ENCODE measurements at places on chromosomes 2 and 18.

DNA sequence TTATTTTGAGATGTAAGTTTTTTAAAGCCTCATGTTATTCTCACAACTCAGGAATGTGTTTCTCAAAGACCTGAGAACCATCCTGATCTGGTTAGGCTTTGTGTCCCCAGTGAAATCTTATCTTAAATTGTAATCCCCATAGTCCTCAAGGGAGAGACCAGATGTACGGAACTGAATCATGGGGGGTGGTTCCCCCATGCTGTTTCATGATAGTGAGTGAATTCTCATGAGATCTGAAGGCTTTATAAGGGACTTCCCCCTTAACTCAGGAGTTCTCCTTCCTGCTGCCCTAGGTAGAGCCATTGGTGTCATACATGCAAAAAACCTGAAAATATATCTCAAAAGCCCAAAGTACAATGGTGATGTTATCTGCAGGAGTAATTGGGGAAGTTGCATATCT, 836.7 kb downstream of the CBLN2 start:
- no peak for DNase-seq

DNA sequence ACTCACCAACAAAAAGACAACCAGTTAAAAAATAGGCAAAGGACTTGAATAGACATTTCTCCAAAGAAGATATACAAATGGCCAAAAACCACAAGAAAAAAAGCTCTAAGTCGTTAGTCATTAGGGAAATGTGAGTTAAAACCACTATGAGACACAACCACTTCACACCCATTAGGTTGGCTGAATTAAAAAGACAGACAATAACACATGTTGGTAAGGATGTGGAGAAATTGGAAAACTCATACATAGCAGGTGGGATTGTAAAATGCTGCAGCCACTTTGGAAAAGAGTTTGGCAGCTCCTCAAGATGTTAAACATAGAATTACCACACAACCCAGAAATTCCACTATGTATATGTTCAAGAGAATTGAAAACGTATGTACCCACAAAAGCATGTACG, 117.6 kb upstream of the SPATS2L start:
- no peak for DNase-seq

GRCh38 chr2:224151680-224152310, 112.7 kb upstream of the SERPINE2 start:
- DNase-seq, result no peak

DNA sequence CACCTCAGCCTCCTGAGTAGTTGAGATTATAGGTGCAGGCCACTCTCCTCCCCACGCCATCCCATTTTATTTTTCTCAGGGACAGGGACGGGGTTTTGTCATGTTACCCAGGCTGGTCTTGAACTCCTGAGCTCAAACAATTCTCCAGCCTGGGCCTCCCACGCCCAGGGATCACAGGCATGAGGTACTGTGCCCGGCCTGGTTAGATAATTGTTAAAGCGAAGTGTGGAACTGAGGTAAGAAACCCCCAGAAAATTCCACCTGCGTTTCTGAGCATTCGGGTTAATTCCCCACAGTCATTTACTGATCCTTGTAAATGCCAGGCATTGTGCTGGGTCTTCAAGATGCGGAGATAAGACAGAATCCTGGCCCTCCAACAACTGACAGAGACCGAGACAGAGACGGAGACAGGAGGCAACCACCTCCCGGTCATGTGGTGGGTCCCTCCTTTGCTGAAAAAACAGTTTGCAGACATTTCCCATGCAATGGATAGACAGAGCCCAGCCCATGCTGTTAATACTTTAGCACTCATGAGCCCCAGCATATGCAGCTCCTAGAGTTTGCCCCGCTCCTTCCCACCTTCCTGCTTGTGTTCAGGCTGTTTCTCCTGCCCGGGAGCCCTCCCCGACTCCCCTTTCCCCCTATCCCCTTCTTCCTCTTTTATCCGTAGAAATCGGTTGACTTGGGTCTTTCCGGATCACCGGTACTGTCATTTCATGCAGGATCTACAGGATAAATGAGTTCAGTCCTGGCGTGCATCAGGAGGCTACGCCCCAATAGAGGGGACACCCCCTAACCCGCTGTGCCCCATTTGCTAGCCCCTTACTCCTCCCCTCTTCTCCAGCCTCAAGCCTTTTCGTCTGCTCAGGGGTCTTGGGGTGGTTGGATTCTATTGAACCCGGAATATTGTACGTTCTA, 1.6 kb upstream of the RHOB start:
- DNase-seq, result no peak

DNA sequence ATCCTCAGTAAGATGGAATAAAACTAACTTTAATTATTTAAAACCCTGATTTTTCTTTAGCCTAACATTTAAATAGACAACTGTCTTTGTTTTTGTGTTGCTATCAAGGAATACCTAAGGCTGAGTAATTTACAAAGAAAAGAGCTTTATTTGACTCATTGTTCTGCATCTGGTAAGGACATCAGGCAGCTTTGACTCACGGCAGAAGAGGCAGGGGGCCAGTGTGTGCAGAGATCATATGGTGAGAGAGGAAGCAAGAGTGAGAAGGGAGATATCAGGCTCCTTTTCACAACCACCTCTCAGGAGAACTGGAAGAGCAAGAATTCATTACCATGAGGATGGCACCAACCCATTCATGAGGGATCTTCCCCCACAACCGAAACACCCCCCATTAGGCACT, 64.6 kb upstream of the TFPI start:
- no peak for DNase-seq

- no peak for DNase-seq
Observed at GRCh38 chr2:45212953-45213635, 203.8 kb upstream of the SIX2 start.

DNA sequence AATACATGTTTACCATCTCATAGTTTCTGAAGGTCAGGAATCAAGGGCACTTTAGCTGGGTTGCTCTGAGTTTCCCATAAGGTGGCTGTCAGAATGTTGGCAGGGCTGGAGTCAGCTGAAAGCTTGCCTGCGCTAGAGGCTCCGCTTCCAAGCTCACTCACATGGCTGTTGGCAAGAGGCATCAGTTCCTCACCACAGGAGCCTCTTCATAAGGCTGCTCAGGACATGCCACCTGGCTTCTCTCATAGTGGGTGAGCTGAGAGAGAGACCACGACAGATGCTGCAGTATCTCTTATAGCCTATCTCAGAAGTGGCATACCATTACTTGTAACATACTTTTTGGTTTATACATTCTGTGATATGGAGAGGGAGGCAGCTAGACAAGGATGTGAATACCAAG, 7.2 kb downstream of the HADHB start:
- DNase-seq, result peak; percentile 87

DNA sequence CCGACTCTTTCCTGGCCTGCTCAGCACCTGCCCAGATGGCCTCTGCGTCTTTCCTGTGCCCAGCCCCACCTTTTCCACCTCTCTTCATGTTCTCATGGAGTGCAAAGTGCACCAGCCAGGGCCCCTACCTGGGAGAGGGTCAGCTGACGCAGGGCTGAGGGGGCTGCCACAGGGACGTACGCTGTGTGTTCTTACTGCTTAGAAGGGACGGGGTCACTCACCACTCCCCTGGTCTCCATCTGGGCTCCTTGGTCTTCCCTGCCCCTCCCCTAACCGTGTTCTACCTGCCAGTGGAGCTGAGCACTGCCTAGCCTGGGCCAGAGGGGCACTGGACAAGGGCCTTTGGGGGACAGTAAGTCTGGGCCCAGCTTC, 8.6 kb downstream of the ERFE start:
- DNase-seq, result no peak

DNA sequence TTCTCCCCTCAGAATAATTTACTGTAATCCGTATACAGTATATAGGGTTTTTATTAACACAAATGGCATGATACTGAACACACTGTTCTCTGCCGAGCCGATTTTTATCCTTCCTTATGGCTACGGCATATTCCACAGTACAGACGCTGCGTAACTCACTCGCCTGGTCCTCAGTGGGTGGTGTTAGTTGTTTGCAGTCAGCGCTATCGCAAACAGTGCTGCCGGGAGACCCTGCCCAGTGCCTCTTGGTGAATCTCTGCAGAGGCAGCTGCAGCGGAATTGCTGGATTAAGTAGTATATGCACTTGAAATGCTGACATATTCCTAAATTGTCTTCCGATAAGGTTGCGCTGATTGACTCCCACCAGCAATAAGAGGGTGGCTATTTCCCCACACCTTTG, 73.9 kb downstream of the MARCO start:
- DNase-seq, result no peak

- DNase-seq, result no peak
Observed at GRCh38 chr2:98253461-98254070, 92.7 kb upstream of the CNGA3 start.

DNA sequence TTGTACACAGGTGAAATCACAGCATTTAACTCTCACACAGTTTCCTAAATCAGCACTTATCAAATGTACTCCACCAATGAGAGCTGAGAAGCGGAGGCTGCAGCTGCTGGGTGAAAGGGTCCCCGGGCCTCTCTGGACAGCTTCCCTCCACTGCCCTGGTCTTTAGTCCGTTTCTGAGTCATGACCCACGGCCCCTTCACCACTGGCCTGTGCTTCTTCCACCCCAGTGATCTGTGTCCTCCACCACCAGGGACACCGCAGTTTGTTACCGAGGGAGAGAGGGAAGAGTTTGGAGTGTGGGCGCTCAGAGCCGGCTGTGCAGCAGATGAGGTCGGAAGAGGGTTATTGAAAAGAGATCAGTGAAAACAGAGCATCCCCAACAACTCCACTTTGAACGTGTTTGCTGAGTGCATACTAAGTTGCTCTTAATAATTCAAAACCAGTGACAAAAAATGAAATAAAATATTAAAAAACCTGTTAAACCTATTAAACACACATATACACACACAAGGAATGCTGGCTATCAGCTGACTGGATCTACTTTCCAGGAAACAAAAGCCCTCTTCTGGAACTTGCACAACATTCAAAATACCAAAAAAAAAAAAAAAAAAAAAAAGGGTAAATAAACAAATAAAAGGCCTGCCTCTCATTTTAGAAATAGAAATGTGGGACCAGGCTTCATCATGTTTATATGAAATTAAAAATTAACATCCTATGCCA, 54.1 kb downstream of the PXDN start:
- DNase-seq, result no peak

DNA sequence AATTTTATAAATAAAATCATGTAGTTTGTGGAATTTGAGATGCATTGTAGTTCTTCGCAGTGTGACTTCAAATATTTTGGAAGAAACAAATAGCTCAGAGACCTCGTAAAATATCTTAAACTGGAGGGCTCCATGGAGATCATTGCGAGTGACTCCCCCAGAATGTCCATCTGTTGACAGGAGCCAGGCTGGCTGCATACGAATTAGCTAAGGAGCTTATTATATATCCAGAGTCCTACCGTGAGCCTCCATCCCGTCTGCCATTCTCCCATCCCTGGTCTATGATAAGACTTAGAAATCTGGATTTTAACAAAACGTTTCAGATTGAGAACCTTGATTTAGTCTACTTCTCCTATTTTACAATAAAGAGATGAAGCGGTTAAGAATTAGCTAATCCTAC, 80.2 kb downstream of the MSH2 start:
- DNase-seq, result no peak

Measured in NCI-H2171 (cell line).